ENCODE measurements at places on chromosomes 16 and 17.

- no peak for DNase-seq
Measured at GRCh38 chr17:57666201-57666870, 78.8 kb downstream of the CCDC182 start.

DNA sequence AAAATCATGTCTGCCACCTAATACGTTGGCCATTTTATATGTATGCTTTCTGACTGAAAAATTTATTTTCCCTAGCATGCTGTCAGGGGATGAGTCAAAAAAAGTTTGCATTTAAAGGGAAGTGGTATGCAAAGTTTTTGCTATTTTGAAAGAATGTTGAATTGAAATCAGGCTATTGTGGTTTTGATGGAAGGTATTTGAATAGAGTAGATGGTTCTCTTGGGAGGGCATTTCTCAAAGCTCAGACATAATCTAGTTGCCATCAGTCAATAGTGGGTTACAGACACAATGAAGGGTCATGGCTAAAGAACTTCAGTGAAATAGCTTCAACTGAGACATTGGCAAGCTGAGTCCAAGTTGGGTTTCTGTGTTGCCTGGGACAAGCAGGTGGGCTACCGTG, 102.4 kb downstream of the MAP2K6 start:
- DNase-seq, result no peak

DNA sequence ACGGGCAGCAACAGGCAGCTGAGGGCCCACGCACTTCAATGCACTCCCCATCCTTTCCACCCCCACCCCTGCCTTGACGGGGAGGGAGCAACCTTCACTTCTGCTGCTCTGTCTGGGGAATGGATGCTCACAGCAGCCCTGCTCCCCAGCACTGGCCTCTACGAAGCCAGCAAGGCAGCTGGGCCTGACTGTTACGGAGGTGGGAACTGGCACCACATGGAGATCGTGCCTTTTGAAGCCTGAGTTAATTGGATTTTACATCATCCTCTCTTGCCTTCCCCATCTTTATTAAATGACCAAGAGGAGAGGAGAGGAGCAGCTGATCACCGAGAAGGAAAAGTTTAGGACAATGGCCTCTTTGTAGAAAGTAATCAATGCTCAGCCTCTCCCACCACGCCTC, 187.0 kb upstream of the RPL38 start:
- DNase-seq, result no peak

DNA sequence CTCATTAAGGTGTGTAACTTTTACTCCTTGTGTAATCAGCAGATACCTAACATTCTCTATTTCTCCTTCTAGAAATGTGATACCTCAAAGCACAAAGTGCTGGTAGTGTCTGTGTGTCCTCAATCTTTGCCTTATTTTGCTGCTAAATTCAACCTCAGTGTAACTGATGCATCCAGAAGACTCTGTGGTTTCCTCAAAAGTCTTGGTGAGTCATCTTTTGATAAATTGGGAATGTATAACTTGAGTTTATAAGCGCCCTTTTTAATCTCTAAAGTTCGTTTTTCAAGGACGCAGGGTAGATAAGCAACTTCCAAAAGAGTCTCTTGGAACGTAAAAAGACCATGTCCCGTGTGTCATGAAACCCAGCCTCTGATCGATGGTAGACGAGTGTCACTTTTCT, 10.2 kb downstream of the NARF start:
- DNase-seq, result no peak

DNA sequence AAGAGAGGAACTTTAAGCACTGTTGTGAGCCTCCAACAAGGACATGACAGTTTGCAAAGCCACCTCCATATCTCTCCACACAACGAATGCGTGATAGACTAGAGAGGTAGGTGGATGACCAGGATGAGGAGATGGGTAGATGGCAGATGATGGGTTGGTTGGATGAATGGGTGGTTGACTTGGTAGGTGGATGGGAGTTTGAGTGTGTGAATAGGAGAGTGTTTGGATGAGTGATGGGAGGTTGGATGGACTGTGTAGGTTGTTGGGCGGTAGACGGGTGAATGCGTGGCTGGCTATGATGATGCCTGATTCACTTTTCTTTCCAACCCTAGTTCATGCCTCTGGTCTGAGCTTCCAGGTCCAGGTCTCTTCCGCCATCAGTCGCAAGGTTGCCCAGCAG, 4.1 kb downstream of the CDH16 start:
- DNase-seq, result no peak

GRCh38 chr17:58189436-58190146, 2.9 kb upstream of the EPX start:
- no peak for DNase-seq

DNA sequence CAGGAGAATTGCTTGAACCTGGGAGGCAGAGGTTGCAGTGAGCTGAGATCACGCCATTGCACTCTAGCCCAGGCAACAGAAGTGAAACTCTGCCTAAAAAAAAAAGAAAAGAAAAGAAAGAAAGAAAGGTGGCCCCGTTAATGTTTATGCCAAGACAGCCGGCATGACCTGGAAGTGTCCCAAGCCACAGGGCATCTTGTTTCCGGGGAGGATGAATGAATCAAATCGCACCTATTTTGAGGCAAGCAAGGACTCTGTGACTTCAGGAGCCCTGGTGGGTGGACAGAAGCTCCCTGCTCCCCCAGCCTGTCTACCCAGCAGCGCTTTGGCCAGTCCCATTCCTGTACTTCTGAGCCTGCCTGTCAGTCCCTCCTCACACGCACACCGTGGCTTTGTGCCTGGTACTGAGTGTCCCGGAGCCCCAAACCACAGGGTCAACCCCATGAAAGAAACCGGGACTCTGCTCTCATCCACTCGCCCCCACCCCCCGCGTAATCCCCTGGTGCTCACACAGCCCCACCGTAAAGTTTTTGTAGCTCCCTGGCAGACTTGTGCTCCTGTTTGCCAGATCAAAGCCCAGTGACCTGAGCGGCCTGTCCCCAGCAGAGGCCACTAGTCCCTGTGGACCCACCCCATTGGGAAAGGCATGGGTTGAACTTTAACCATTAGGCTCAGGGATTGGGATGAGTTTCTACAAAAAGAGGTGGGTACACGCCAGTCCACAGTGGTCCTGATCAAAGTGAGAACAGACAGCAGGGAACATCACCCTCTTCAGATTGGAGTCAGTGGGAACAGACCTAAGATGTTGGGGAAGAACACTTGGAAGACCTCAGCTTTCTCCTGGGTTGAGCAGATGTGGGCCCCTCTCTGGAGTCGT, 19.3 kb downstream of the CD2BP2 start:
- DNase-seq, result no peak

DNA sequence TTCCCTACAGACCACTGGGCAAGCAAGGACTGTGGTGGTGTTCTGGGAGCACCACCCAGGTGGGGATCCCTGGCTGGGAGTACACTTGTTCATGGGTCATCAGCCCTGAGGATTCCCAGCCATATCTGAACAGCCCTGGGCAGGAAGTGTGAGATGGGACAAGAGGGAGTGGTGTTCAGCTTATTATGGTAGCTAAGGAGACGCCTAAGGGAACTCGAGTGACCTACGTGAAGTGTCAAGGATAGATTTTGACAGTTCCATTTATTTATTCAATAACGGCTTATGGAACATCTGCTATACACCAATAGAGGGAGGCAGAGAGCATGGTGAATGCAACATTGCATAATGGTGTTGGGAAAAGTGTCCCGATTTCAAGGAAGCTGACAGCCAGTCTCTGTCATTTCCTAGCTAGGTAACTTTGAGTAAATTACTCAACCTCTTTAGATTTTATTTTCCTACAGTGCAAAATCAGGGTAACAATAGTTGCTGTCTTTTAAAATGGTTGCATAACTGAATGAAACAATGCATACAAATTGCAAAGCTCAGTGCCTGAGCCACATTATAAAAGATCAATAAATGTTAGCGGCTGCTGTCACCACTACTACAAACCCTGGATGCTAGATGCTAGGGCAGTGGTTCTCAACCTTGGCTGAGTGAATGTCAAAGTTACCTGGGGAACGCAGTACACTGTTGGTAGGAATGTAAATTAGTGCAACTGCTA, 534.1 kb downstream of the GRIN2A start:
- DNase-seq, result no peak

- no peak for DNase-seq
Measured at GRCh38 chr16:49544828-49545227, 171.2 kb downstream of the C16orf78 start.

GRCh38 chr17:9536061-9536460, 39.6 kb downstream of the STX8 start:
- no peak for DNase-seq

GRCh38 chr17:59941131-59941530, 23.4 kb downstream of the RNFT1 start:
- no peak for DNase-seq

DNA sequence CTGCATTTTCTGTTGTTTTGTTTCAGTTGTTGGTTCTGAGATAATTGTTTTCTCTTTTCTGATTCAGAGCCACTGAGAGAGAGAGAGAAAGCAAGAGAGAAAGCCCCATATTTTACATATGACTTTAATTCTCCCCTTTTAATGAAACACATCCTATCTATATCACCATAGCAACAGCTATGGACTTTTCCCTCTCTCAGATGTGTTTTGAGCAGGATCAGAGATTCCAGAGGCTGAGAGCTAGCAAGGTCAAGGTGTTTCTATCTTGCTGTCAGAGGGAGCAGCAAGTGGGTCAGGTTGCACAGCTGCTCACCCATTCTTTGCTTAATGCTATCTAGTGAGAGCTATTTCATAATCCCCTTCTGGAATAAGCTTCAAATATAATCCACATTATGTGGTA, 415.9 kb downstream of the CA10 start:
- no peak for DNase-seq

DNA sequence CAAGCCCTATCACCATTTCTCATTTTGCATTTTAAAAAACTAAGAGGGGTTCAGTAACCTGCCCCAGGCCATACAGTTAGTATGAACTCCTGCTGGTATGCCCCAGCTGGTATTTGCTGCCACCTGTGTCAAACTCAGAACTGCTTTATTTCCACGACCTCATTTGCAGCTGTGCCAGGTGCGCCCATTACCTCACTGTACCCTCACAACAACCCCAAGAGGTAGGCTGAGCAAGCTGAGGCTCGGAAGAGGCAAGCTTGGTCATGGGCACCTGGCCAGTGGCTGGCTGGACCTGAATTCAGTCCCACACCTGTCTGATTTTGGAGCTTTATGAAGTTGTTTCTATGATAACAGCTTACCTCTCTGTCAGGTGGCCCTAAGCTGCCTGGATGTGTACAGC, 7.6 kb downstream of the EPN2 start:
- no peak for DNase-seq

GRCh38 chr16:78102122-78102660, 2.7 kb downstream of the WWOX start:
- DNase-seq, result no peak

DNA sequence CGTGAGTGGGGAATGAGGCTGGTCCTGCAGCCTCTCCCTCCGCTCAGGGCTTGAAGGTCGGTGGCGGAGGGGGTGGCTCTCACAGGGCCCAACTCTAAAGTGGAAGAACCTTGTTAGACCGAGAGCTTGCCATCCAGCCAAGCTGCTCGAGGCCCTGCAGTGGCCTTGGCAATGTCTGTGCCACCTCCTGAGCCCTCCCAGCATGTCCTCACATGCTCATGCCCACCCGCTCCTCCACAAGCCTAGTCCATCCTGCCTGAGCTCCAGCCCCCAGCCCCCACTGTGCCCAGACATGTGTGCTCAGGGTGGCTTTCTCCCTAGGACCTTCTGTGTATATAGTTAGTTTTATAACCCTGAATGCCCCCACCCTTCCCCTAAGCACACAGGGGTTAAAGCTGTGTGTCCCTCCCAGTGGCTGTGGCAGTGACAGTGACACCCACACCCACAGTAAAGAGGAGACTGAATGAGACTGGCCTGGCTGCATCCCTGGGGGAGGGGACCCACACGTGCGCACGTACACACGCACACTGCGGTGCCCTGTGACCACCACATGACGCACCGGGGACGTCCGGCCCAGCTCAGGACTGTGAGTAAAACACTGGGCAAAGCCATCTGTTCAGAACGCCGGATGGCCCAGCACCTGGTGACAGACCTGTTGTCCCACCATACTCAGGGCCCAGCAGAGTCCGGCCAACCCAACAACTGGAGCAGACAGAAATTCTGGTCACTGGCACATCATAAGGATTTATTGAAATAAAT, 15.6 kb downstream of the PDK2 start:
- no peak for DNase-seq

DNA sequence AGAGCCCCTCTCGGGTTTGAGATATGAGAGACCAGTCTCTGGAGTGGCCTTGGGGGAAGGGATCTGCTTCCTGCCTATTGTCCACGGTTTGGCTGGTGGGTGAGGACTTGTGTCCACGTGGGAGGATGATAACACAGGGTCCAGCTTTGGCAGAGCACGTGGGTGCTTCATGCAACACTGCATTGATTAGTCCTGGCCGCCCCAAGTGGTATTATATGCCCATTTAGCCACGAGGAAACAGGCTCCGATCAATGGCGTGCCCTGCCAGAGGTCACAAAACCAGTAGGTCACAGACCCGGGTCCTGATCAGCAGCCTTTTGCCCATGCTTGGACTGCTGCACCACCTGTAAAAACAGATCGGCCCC, 141.6 kb downstream of the RGS9 start:
- no peak for DNase-seq

DNA sequence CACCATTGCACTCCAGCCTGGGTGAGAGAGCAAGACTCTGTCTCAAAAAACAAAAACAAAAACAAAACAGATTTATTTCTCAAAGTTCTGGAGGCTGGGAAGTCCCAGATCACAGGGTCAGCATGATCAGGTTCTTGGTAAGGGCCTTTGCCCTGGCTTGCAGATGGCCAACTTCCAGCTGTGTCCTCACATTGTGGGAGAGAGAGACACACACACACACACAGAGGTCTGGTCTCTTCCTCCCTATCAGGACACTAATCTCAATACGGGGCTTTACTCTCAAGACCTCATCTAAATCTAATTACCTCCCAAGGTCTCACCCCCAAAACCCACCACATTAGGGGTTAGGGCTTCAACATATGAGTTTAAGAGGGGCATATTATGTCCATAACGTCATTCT, 26.4 kb upstream of the TAOK1 start:
- DNase-seq, result no peak

GRCh38 chr17:32916134-32916533, 11.8 kb upstream of the TMEM98 start:
- no peak for DNase-seq

DNA sequence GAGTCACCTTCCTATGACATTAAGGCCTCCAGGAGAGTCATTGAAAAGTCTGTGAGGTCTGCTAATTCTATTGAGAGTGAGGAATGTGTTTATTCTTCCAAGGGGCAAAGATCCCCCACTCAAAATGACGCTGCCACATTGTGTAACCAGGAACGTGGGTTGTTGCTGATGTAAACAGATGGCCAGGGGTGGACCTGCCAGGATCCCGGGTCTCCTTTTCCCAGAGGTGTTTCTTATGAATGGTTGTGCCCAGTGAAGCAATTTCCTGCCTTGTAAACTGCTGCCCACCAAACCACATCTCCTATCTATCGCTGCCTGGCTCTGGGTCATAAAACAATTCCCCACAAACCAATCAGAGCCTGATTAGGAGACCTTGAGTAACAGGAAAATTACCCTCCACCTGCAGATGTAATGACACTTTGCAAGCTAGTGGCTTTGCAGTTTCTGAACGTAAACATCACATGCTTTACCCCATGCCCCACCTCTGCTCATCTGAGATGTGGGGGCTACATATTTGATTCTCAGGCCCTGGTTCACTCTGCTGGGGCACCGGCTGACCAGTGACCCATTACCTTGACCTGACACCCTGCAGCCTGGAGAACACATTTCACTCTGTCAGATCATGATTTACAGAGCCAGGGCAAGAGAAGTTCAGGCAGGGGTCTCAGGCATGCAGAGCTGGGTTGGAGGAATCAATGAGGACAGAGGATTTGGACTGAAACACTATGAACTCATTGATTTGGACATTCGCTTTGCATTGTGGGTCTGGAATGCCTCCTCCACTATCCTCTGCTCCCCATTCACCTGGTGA, 33.1 kb upstream of the DDX52 start:
- DNase-seq, result peak; percentile 74
